ENCODE measurements at places on chromosomes 13 and 19.

GRCh38 chr19:54339646-54340358 is 840 bp upstream of the LILRA4 start:
- no peak for DNase-seq

- DNase-seq = no peak
These were observed 370.4 kb downstream of the PCDH20 start for GRCh38 chr13:61045251-61045650.

DNA sequence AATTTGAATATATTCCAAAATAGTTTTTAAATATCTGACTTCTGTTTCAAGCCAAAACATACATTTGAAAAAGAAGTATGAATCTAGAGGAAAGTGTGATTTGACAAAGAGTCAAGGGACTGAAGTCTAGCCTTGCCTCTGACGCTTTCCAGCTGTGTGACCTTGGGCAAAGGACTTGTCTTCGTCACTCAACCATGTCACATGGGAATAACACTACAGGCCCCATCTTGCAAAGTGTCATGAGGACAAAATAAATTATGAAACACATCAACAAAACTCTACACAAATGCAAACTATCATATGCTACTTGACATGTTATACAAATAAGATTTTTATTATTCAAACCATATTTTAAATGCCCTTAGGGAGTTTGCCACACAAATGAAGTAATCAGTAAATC is 73.0 kb downstream of the CYSLTR2 start:
- no peak for DNase-seq

GRCh38 chr19:16045171-16045570 is 31.1 kb upstream of the TPM4 start:
- no peak for DNase-seq

GRCh38 chr13:43666403-43666802 is 120.4 kb downstream of the ENOX1 start:
- DNase-seq = no peak

- no peak for DNase-seq
These were observed 16.1 kb upstream of the RASA3 start for GRCh38 chr13:114148521-114148855.

- no peak for DNase-seq
These were observed 220.7 kb downstream of the RFC3 start for GRCh38 chr13:34038541-34039068.

DNA sequence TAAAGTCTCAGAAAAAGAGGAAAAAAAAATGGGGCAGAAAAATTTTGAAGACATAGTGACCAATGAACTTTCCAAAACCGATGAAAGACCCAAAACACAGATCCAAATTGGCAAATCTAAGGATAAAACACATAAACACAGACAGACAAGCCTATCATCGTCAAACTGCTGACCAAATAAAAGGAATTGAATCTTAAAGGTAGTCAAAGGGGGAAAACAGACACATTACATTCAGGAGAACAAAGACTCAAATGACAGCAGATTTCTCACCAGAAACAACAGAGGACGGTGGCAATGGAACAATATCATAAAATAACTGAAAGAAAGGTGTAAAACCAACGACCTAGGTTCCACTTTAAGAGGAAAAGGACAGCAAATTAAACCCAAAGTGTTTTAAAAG is 10.2 kb downstream of the RBM26 start:
- no peak for DNase-seq

- DNase-seq = no peak
These were observed at the start of gene ZNF491 for GRCh38 chr19:11798391-11799330. ZNF491 (plus strand) TSS chr19:11798523; CDS start chr19:11805954, 7,431 bp downstream.

DNA sequence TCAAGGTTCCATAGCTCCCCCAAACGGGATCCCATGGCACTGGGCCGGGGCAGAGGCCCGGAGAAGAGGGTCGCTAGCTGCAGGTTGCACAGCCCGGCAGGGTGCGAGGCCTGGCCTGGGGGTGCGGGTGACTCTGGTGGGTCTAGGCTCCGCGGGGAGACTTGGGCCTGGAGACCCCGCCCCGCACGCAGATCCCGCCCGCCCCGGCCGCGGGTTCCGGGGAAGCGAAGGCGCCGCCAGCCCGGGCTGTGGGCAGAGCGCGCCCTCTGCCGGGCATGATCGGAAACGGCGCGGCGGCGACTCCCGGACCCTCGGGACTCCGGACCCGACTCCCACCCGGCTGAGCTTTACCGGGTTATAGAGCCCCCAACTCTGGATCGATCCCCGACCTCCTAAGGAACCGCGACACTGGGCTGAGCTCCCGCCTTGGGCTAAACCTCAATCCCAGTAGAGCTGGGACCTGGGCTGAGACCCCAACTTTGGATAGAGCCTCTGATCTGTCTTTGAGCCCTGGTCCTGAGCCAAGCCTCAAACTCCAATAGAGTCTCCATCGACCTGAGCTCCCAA is 3.1 kb upstream of the TNFAIP8L1 start:
- no peak for DNase-seq

DNA sequence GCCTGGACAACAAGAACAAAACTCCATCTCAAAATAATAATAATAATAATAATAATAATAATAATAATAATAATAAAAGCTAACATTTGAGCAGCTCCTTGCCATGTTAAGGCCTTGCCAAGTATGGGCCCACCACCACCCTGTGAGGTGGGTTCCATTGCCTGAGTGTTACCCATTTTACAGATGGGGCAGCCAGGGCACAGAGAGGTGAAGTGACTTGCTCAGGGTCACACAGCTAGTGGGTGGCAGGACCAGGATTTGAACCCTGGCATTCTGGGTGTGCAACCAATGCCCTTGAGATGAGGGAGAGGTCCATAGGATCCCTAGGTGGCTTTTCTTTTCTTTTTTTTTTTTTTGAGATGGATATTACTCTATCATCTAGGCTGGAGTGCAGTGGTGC is 29.5 kb downstream of the ZSWIM4 start:
- no peak for DNase-seq

DNA sequence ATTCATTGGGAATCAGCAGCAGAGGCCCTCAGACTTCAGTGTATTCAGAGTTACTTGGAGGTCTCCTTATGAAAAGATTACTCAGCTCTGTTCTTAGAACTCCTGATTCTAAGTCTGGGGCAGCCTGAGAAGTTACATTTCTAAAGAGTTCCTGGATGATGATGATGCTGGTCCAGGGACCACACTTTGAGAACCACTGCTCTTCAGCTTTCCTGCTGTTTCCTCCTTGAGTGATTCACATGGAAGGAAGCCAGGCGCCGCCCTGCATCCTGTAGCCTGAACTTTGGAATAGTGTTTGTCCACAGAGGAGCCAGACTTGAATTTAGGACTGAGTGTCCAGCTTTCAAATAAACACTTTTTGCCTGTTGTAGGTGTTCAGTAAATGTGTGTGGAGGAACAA is 2.9 kb downstream of the CEBPG start:
- DNase-seq = peak; percentile 46

GRCh38 chr13:91264484-91264883 is 83.0 kb upstream of the MIR17HG start:
- no peak for DNase-seq

GRCh38 chr19:34639491-34640085 is 37.4 kb downstream of the SCGB2B2 start:
- peak; percentile 53 for DNase-seq

GRCh38 chr19:8926341-8926740 is 83.9 kb downstream of the MUC16 start:
- no peak for DNase-seq

GRCh38 chr13:109255141-109255856 is 531.1 kb downstream of the IRS2 start:
- no peak for DNase-seq

GRCh38 chr13:21753117-21753729 is 82.3 kb downstream of the FGF9 start:
- DNase-seq = no peak

DNA sequence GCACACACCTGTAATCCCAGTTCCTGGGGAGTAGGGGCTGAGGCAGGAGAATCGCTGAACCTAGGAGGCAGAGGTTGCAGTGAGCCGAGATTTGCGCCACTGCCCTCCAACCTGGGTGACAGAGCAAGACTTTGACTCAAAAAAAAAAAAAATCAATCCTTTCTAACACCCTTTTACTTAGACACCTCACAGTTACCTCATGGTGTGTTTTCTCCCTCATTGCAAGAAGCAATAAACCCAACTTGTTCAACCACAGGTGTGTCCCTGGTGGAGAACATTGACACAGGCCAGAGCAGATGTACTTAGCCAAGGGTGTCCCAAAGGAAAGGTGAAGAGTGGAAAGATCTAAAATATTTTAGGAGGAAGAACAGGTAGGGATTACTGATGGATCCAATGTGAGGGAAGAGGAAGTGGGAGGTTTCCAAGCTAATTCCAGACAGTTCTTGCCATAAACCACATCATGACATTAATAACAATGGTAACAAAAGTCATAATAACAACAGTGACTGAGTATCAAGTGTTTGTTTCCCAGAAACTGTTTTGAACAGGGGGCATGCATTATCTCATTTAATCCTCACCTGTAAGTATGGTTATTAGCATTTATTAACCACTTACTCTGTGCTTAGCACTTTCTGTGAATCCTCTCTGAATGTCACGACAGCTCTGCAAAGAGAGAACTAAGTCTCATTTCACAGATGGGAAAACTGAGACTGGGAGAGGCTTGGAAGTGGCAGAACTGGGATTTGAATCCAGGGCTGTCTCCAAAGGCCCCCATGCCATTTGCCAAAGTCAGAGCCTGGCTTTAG is 3.1 kb upstream of the LYPD3 start:
- DNase-seq = no peak

DNA sequence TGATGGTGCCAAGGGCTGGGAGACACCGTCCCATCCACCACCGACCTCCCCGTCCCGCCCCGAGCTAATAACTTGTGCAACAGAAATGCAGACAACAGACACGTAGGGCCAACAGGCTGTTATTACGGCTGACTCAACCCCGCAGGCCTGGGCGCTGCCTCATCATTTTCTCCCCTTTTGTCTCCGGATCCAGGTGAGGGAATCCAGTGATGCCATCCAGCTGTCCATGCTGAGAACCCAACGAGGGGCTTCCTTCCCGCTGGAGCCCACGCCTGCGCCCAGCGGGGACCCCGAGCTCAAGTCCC is 6.4 kb upstream of the DIRAS1 start:
- no peak for DNase-seq

DNA sequence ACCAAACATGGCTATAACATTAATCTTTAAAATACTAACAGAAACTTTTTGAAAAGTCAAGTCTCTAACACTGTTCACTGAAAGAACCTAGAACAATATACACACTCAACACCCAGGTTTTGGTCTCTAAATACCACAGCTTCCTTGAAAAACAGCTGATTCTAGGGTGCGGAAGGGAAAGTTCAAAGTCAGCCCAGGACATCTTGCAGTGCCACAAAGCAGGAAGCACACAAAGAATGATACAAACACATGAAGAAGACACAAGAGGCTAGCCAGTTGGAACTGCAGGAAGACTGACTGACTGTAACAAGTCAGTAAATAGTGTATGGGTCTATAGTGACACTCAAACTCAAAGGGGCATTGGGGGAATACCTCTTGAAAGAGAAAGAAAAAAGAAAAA is 4.6 kb downstream of the DEDD2 start:
- DNase-seq = no peak

GRCh38 chr13:25881136-25881926 is 170.5 kb downstream of the SHISA2 start:
- no peak for DNase-seq

DNA sequence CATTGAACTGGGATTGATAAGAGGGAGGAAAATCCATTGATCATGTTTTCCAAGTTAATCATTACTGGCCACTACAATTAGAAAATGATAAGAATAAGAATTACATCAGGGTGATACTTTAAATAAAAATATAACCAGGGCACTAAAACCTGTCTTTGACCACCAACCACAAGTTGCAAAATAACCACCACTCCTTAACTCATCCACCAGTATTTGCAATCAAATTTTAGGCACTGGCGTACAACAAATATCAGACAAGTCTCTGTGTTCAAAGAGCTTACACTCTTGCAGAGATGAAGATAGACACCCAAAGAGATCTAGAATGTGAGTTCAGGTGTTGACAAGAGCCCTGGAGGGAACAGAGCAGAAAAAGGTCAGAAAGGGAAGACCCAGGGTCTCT is 514 bp downstream of the CEACAM3 start:
- no peak for DNase-seq

DNA sequence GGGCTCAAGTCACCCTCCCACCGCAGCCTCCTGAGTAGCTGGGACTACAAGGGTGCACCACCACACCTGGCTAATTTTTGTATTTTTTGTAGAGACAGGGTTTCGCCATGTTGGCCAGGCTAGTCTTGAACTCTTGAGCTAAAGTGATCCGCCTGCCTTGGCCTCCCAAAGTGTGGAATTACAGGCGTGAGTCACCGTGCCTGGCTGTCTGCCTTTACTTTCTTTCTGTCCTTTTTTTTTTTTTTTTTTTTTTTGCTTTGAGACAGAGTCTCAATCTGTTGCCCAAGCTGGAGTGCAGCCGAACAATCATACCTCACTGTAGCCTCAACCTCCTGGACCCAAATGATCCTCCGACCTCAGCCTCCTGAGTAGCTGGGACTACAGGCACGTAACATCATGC is 25.0 kb upstream of the OR1M1 start:
- DNase-seq = no peak

DNA sequence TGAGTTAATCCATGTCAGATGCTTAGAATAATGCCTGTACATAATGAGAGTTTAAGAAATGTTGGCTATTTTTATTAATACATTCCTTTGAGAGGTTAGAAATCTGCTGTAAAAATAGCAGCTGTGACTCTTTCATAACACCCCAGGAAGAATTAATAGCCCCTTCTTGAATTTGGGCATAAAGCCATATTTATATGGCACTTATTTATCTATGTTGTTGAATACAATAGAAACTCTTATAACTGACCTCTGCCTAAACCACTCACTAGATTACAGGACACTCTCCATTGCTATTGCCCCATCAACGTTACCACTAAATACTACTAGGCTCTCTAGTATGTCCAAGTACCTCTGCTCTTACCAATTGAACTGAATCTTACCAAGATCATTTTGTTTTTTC is 16.3 kb downstream of the NEK5 start:
- no peak for DNase-seq

DNA sequence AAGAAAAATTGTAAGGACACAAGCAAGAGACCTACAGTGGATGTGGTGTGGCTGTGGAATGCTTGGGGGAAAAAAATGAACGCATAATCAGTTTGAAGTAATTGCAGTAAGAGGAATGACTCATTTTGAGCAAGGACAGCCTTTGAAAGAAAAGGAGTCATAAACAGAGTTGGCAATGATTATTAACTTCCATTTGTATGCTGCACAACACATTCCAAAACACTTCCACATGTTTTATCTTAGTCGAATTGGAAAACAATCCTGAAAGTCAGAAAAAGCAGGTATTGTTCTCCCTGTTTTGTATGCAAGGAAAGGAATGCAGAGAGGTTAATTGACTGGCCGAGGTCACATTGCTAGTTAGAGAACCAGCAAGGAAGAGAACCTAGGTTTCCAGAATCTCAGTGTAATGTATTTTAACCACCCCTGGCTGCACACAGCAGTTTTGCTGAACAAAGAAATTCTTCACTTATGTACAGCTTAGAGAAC is 630.0 kb upstream of the MIR17HG start:
- DNase-seq = peak; percentile 22

GRCh38 chr19:35863018-35863417 is 5.4 kb upstream of the APLP1 start:
- DNase-seq = no peak

- DNase-seq = no peak
These were observed 545.5 kb upstream of the ARGLU1 start for GRCh38 chr13:107113387-107113786.

GRCh38 chr19:1847684-1848398 is 442 bp downstream of the REXO1 start:
- DNase-seq = no peak

GRCh38 chr19:1503089-1503924 is 9.5 kb downstream of the ADAMTSL5 start:
- no peak for DNase-seq

GRCh38 chr13:103101500-103101899 is 35.3 kb upstream of the SLC10A2 start:
- DNase-seq = no peak

GRCh38 chr13:96710166-96710862 is 284.0 kb downstream of the OXGR1 start:
- DNase-seq = no peak

Data from HCT116 (cell line).